ENCODE measurements at places on chromosomes 4 and X. TPM values are rescaled to one million over a fixed set of nuclear protein-coding genes. Genes with fewer than 3 reads are reported as not detected.

Gene TEX13C
- polyA plus RNA-seq = 0.03 TPM

DNA sequence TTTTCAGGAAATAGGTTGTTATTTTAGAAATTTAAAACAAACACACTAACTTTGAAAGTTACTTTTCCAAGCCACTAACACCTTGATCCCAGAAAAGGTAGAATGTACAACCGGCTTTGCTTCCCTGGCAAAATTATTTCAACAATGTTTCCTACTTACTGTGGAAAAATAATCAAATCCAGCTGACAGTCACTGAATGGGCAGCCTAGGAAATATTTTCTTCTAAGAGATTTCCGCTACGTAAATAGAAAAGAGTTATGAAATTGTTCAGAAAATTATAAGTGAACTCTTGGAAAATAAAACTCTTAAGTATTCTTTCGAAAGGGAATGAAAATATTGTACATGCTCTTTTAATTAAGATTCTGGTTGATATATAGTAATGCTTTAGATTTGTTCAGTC, 195.7 kb downstream of the GASK1B start:
- H3K4me1 ChIP-seq = no peaks in the 10 kb centered on the region
- no peaks in the 10 kb centered on the region for H3K36me3 ChIP-seq
- no peak overlapping the region for H3K4me3 ChIP-seq
- H3K27me3 ChIP-seq = no peaks in the 10 kb centered on the region
- no peak for DNase-seq

DNA sequence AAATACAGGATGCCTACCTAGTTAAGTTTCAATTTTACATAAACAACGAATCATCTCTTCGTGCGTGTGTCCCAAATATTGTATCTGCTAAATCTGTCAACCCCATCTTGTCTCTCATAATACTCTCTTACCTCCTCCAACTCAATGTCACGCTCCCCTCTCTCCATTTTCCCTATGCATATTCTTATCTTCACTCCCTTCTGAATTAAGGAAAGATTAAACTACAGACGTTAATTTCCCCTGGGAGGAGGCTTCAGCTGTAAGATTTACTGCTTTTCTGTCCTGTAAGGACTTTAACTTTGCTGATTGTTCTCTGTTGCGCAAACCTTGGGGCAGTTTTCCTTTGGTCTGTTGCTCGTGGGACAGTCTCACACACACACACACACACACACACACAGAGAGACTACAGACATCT, 455 bp upstream of the ABCB7 start:
- H3K36me3 ChIP-seq = no peaks in the 10 kb centered on the region
- peak overlapping the region; percentile 82 for H3K27ac ChIP-seq
- no peaks in the 10 kb centered on the region for H3K4me1 ChIP-seq
- no peak for DNase-seq

DNA sequence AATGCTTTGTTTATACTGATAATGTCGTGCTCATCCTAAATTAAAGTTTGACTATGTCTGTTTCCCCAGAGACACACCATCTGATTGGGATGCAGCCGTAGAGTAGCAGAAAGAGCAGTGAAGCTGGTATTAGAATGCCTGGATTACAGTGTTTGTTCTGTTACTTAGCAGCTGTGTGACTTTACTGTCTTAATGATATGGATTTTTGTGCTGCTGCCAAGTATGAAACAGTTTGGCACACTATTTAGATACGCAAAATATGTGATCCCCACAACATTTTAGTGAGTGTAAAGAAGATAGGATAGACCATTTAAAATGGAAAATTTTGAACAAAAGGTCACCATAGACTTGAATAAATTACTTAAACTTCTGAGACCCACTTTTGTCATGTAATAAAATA, 1.2 kb upstream of the CHIC1 start:
- H3K27ac ChIP-seq = no peak overlapping the region
- no peak overlapping the region for H3K4me3 ChIP-seq
- H3K4me1 ChIP-seq = no peaks in the 10 kb centered on the region
- no peak for DNase-seq

Gene SATL1
- 0.08 TPM for polyA plus RNA-seq

Gene GIMD1
- not detected for polyA plus RNA-seq

DNA sequence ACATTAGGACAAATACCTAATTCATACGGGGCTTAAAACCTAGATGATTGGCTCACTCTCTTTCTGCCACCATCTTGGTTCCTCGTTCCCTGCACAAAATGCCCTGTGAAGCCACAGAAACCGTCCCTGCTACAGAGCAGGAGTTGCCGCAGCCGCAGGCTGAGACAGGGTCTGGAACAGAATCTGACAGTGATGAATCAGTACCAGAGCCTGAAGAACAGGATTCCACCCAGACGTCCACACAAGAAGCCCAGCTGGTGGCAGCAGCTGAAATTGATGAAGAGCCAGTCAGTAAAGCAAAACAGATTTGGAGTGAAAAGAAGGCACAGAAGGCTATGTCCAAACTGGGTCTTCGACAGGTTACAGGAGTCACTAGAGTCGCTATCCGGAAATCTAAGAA, 34.3 kb downstream of the TRIM61 start:
- H3K27ac ChIP-seq = no peak overlapping the region
- no peak overlapping the region for H3K4me3 ChIP-seq
- no peak for DNase-seq
- H3K36me3 ChIP-seq = no peaks in the 10 kb centered on the region
- H3K4me1 ChIP-seq = no peaks in the 10 kb centered on the region

- H3K36me3 ChIP-seq = no peaks in the 10 kb centered on the region
- no peaks in the 10 kb centered on the region for H3K27me3 ChIP-seq
- no peaks in the 10 kb centered on the region for H3K4me1 ChIP-seq
- H3K4me3 ChIP-seq = no peak overlapping the region
- DNase-seq = no peak
These were observed 46.3 kb downstream of the ARHGAP6 start for GRCh38 chrX:11619441-11619840.

DNA sequence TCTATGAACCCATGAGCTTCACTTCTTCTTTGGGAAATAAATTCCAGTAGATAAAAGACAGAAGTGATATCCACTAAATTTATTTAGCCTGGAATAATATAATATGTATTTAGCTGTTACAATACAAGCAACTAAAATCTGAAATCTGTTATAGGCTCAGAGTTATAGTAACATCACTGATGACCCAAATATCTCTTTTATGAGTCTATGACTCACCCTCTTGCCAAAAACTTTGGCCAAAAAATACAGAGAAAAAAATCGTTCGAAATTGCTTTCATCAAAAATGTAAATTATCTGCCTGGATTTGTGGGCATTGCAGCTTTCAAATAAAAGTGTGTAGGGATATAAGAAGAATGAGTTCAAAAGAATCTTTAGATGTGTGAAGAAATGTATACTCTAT, 89.4 kb upstream of the DKK2 start:
- H3K27me3 ChIP-seq = no peaks in the 10 kb centered on the region
- no peak for DNase-seq
- no peaks in the 10 kb centered on the region for H3K36me3 ChIP-seq

Gene NUDT9
- polyA plus RNA-seq = 9.6 TPM

Gene VCX
- 0.22 TPM for polyA plus RNA-seq

Gene FBXO8
- polyA plus RNA-seq = 4.6 TPM

GRCh38 chrX:33190016-33190415, 21.3 kb downstream of the DMD start:
- no peak for DNase-seq
- no peak overlapping the region for H3K27ac ChIP-seq
- no peaks in the 10 kb centered on the region for H3K36me3 ChIP-seq

DNA sequence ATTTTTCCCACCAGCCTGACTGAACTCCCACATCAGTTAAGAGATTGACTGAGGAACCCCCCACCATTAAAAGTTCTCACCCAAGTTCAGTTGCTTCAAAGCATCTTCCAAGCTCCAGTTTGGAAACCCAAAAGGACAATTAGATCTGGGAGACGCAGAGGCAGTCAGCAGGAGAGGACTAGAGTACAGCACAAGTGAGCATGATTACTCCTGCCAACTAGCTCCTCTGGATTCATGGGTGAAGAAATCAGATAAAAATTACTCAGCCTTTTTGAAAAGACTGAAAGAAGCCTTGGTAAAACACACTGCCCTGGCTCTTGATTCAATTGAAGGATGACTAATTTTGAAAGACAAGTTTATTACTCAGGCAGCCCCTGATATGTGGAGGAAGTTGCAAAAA, 297.5 kb downstream of the ADAM29 start:
- peaks cover 3% of the 10 kb centered on the region for H3K27me3 ChIP-seq
- H3K27ac ChIP-seq = no peak overlapping the region
- DNase-seq = no peak
- H3K4me3 ChIP-seq = no peak overlapping the region
- H3K4me1 ChIP-seq = no peaks in the 10 kb centered on the region
- H3K36me3 ChIP-seq = no peaks in the 10 kb centered on the region

- H3K36me3 ChIP-seq = no peaks in the 10 kb centered on the region
- no peaks in the 10 kb centered on the region for H3K27me3 ChIP-seq
- H3K27ac ChIP-seq = no peak overlapping the region
- DNase-seq = no peak
These were observed 64.7 kb upstream of the NKX1-1 start for GRCh38 chr4:1470816-1471442.

Gene ZNF185
- 18.6 TPM for polyA plus RNA-seq

- H3K27ac ChIP-seq = no peak overlapping the region
- H3K36me3 ChIP-seq = no peaks in the 10 kb centered on the region
- H3K27me3 ChIP-seq = no peaks in the 10 kb centered on the region
These were observed 140.3 kb upstream of the SH3RF1 start for GRCh38 chr4:169410839-169411770.

Gene DDIT4L
- polyA plus RNA-seq = 3.5 TPM

DNA sequence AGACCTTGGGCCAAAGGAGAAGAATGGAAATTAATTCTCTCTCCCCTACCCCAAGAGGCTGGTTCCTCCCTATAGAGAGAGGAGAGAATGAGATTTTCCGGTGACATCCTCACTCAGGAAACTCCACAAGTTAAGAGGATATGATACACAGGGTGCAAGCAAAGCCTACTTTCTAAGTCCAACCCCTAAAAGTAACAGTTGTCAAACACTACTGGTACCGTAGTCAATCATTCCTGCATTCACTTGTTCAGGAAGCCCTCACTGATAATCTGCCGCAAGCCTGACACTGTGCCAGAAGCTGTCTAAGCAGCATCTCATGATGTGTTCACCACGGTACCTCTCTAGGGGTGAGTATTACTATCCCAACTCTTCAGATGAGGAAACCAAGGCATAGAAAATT, 41.7 kb downstream of the KDR start:
- H3K4me1 ChIP-seq = no peaks in the 10 kb centered on the region
- no peaks in the 10 kb centered on the region for H3K27me3 ChIP-seq
- H3K27ac ChIP-seq = no peak overlapping the region
- no peak for DNase-seq
- H3K36me3 ChIP-seq = peaks cover 97% of the 10 kb centered on the region
- H3K4me3 ChIP-seq = no peak overlapping the region

DNA sequence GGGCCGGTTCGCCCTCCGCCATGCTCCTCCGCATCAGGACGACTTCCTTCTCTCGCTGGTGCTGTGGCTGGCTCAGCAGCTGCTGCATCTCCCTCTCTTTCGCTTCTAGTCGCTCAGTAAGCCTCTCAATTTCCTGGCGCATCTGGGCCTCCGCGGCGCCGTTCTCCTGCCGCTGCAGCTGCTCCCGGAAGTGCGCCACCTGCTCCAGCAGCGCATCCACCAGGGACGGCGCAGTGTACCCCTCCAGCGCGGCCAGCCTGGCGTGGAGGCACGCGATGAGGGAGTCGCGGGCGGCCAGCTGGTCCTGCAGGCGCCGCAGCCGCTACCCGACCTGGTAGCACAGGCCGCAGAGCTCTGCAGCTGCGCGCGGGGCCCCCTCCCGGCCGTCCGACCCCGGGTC, 97.4 kb upstream of the MED14 start:
- no peaks in the 10 kb centered on the region for H3K27me3 ChIP-seq
- no peak overlapping the region for H3K4me3 ChIP-seq
- DNase-seq = no peak
- no peaks in the 10 kb centered on the region for H3K36me3 ChIP-seq
- H3K4me1 ChIP-seq = no peaks in the 10 kb centered on the region

Gene RNF128
- polyA plus RNA-seq = 0.72 TPM

DNA sequence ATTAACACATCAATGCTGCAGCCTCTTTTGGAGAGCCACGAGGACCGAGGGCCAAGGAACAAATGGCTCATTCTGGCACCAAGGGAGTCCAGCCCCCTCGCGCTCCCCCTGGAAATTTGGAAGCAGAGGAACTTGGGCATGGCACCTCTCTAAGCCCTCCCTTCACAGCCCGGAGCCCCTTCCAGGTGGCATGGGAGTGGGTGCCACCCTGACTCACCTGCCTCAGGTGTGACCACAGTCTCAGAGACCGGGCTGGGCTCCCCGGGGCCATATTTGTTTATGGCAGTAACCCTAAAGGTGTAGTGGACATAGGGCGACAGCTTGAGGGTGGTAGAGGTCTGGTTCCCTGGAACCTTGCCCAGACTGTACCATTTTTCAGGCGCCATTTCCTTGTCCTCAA, 18.8 kb downstream of the L1CAM start:
- no peak overlapping the region for H3K4me3 ChIP-seq
- H3K4me1 ChIP-seq = peaks cover 16% of the 10 kb centered on the region
- no peak overlapping the region for H3K27ac ChIP-seq
- H3K27me3 ChIP-seq = no peaks in the 10 kb centered on the region

Gene CLTRN
- 1.2 TPM for polyA plus RNA-seq

DNA sequence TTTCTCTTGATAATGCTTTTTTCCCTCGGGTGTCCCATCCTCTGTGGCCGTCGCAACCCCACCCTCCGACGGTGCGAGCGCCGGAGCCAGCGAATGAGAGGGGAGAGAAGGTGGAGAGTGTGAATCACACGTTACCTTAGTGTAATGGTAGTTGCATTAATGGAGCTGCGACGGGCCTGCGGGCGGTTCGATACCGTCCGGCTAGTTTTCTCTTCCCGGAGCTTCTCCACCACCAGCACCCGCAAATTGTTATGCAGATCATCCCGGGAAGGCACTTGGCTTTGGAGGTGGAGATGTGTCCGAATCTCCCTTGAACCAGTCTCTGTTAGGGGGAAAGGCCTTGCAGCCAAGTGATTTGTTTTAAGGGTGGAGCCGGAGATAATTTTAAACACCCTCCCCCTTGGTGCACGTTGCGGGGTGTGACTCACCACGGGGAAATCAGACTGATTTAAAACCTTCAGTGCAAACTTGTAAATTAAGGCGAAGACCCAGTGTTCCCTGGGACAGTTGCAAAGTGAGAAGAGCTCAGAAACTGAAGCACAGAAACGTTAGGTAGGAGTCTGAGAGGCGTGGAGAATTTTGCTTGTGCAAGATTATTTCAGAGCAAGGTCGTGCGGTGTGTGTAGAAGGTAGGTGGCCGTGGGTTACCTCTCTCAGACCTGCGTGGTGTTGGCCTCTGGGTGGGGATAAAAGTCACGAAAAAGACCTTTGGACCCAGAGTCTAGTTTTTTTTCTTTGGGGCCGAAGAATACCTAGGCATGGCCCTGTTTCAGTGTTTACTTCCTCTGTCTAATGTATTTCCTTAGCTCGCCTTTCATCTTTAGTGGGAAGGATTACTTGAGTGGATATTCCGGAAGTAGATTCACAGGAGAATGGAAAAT, 1.3 kb downstream of the AFF1 start:
- H3K36me3 ChIP-seq = no peaks in the 10 kb centered on the region
- H3K4me3 ChIP-seq = peak overlapping the region; percentile 81
- H3K4me1 ChIP-seq = peaks cover 5% of the 10 kb centered on the region
- peak; percentile 73 for DNase-seq
- peak overlapping the region; percentile 80 for H3K27ac ChIP-seq

Gene FAM47A
- not detected for polyA plus RNA-seq
